ENCODE measurements at places on chromosomes 5 and 9.

DNA sequence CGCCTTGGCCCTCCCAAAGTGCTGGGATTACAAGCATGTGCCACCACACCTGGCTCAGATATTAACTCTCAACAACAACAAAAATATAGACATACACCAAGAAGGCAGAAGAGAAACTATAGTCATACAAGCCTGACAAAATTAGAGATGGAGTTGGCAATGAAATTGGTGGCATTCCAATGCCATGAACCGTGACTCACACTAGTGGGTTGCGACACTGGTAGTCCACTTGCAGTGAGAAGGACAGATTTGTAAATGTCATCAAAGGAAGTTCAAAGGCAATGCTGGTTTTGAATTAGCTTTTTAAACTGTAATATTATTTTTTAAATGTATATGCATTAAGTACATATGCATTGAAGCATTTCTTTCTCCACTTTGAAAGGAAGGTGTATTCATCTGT lies 8.5 kb upstream of the DNAJC25 start:
- DNase-seq, result no peak

DNA sequence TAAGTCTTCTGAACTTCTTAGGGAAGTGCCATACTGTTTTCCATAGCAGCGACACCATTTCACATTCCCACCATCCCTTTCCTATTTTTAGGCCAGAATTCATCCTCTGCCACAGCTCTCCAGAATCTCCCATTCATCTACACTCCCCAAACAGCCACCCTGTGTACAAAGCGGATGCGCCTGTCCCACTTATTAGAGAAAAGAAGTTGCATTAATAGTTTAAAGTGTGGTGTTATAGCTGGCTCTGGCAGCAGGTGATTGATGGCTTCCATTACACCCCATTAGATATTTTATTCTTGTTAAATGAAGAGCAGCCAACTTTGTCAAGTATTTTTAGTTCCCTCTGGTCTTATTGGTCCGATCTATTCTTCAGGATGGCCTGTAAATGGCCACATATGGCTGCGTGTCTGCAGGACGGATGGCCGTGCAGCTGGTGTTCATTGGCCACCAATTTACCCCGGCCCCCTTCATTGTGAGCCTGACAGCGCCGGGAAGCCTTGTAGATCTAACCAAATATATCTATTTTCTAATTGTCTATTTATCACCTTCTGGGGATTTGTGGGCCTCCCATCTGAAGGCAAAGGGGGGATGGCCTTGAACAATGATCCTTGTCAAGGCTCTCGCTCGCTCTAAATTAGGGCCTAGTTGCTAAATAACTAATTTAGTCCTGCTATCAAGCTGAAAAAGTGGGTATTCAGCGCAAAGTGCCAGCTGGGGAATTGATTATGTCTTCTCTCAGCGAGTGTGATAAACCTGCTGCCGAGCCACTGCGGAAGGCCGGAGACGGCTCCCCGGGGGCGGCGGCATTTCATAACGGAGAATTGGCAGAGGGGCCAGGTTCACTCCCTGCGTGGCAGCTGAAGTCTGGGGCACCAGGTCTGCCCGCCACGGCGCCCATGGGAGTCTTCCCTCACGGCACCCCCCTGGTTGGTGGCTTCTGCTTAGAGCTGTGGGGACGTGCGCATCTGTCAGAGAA lies 141.1 kb downstream of the MELK start:
- DNase-seq, result no peak

DNA sequence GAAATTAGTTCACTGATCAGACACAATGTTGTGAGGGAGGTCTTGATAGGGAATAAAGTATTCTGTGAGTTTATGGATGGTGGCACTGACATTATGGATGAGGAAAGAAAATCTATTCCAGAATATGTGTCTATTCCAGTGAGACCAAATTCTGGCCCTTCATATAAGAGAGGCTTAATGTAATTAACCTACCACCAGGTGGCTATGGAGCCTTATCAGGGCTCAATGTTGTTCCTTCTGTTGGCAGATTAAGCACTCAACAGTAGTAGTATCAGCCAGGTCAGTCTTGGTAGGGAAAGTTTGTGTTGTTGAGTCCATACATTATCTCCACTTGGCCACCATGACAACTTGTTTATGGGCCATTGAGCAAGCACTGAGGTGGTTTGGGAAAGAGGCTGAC lies 41.7 kb upstream of the BARX1 start:
- no peak for DNase-seq

- DNase-seq, result no peak
Observed at GRCh38 chr5:96584712-96585111, 77.5 kb upstream of the CAST start.

- DNase-seq, result no peak
Observed at GRCh38 chr5:53946405-53947100, 363.8 kb downstream of the ARL15 start.

DNA sequence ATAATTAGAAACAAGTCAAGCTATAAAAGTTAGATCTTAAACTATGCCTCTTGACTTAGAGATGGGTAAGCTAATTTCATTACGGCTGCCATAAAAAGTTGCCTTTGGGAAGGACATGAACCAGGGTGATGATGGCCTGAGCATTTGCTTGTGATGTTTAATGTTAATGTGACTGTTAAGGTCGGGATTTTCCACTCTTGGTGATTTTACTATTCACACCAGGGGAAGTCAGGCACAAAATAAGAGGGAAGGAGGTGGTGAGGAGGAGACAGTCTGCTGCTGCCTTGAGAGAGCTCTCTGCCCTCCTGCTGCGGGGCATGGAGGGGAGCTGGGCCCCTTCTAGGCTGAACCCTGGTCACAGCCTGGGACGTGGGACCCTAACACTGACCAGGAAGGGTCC lies 34.4 kb downstream of the AHRR start:
- DNase-seq, result no peak

DNA sequence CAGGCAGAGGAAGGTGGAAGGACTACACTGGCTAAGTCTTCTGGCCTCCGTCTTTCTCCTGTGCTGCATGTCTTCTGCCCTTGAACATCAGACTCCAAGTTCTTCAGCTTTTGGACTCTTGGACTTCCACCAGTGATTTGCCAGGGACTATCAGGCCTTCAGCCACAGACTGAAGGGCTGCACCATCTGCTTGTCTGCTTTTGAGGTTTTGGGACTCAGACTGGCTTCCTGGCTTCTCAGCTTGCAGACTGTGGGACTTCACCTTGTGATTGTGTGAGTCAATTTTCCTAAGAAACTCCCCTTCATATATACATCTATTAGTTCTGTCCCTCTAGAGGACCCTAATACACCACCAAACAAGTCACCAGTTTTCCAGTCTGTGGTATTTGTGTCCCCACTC lies 9.7 kb upstream of the ANKDD1B start:
- DNase-seq, result no peak

DNA sequence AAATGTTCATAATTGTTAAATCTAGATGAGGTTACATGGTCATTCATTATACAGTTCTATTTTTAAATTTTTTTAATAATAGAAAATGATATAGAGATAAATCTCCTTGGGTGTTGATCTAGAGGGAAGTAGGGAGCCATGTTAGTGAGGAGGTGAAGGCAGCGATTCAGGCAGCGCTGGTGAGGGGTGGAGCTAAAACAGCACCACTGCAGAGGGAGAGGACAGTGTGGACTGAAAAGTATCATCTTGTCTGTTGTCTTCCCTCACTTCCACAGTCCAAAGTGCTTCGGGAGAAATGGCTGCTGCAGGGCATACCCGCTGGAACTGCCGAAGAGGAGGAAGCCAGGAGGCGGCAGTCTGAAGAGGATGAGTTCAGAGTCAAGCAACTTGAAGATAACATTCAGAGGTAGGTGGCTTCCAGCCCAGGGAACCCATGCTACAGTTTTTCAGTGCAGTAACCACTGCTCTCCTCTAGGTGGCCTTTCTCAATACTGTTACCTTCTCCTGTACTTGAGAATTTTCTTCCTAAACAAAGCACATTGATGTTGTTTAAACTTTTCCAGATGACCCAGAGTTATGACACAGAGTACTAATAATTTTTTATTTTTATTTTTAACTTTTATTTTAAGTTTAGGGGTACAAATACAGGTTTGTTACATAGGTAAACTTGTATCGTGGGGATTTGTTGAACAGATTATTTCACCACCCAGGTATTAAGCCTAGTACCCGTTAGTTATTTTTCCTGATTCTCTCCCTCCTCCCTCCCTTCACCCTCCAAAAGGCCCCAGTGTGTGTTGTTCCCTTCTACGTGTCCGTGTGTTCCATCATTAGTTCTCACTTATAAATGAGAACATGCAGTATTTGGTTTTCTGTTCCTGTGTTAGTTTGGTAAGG lies 100.5 kb downstream of the PALM2AKAP2 start:
- no peak for DNase-seq

All from stimulated activated CD4-positive, alpha-beta T cell treated with anti-CD3 and anti-CD28 coated beads, Interleukin-12 subunit alpha, Interleukin-12 subunit beta, amount 100 ng/mL, for 24 hours (primary cell).